ENCODE measurements at places on chromosomes 3 and 15.

- DNase-seq, result no peak
Observed at GRCh38 chr3:153350420-153350819, 188.4 kb downstream of the RAP2B start.

- no peak for DNase-seq
Observed at GRCh38 chr3:38488949-38489348, 7.2 kb upstream of the EXOG start.

GRCh38 chr3:158522221-158523136 is 48.5 kb upstream of the MLF1 start:
- no peak for DNase-seq

- DNase-seq, result peak; percentile 79
Observed at GRCh38 chr3:167735233-167736138, at the start of gene SERPINI1. TSS of gene SERPINI1 (plus strand) at chr3:167735721. CDS start at chr3:167789129, 53,408 bp downstream.

DNA sequence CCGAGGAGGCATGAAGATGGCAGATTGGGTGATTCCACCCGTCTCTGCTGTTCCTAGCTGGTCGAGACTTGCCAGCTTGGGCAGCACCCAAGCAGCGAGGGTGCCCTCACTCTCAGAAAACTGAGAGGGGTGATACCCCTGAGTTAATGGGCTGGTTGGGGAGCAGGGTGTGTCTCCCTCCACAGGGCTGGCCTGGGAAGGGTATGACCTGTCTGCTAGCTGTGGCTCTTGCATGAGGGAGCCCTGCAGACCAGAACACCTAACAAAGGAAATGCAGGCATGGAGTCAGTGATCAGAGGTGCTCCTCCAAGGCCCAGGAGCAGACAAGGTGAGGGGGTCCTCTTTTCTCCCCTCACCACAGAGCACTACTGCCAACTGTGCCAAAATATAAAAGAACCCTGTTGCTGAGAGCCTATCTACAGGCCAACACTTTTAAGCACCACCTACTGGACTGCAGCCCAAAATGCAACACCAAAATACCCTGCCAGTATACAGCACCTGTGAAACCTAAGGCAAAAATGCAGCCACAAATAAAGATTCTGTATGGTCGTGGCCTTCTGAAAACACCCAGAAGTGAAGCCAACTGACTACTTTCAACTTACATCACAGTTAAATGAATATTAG is 35.8 kb upstream of the PPM1L start:
- no peak for DNase-seq

- DNase-seq, result no peak
Observed at GRCh38 chr3:115071601-115072000, 75.5 kb downstream of the ZBTB20 start.

DNA sequence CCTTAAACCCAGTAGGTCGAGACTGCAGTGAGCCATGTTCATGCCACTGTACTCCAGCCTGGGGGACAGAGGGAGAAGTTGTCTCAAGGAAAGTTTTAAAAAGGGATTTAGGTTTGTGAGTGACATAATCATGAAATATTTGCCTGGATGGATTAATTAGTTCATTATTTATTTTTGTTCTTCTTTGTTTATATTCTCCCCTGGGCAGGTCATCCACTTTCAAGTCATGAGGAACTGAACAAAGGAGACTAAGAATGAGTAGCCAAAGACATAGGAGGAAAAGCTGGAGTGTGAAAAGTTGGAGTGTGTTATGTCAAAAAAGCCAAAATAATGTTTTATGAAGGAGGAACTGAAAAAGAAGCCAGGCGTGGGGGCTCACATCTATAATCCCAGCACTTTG is 17.7 kb upstream of the PCCB start:
- DNase-seq, result no peak

DNA sequence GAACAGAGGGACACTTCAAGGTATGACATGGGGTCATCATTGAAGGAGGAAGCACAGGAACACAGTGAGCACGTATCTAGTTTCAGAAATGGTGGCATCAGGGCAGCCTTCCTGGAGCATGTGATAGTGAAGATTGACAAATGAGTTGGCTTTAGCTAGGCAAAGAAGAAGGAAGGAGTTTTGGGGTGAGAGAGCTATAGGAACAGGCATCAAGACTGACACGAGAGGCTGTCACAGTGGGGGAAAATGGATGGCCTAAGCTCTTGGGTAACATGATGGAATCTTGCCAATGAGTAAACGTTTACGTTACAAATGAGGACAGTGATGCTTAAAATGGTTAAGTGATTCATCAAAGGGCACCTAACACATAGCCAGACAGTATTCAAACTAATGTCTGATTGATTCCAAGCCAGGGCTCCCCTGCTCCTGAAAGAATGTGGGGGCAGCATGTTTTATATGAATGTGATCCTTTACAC is 23.1 kb upstream of the GPR171 start:
- no peak for DNase-seq

DNA sequence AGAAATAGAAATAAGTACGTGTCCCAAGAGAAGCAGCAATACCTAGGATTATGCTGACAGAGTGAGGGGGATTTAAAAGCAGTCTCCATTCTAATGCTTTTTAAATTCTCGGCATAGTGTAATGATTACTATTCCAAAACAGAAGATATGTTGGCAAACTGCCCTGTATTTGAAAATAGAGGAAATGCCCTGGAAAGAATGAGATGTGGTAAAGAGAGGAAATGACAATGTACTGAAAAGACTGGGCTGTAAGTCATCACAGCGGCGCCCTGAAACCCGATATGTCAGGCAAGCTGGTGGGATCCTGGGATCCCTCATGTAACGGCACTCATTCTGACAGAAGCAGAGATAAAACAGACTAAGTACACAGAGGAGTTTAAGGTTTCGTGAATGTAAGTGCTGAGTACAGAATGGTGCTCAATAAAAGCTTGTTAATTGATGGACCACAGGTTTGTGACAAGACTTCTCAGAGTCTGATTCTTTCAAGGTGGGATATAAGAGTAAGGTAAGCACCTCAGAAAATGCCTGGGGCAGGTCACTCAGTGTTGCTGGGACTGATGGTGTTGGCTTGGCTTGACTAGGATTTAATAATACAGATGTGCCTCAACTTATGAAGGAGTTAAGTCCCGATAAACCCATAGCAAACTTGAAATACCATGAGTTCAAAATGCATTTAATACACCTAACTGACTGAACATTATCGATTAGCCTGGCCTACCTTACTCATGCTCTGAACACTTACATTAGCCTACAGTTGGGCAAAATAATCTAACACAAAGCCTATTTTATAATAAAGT is 91.4 kb downstream of the NFKBIZ start:
- no peak for DNase-seq

GRCh38 chr15:75720787-75721479 is 8.3 kb upstream of the CSPG4 start:
- peak; percentile 19 for DNase-seq

DNA sequence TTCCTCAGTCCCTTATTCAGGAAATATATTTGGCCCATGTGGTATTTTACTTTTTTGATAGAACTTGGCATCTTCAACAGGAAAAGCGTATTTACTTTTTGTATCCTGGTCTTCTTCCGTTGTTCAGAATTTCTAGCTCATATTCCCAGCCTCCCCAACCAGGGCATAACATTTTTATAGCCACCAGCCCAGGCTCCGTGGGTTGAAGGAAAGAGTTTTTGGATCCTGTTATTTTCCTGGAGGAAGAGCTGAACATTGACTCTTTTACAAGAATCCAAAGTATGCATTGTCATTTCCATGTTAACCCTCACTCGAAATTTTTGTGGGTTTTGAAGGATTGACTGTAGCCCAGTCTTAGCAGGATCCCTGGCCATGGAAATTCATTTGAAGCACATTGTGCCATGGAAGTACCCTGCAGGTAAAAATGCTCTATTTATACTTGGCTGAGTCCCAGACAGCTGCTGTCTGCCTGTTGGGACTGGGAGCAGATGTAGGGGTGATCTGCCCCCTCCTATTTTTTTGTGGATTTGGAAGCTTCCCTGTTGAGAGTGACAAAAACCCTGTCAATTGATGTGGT is 98.8 kb downstream of the AKAP13 start:
- DNase-seq, result no peak

DNA sequence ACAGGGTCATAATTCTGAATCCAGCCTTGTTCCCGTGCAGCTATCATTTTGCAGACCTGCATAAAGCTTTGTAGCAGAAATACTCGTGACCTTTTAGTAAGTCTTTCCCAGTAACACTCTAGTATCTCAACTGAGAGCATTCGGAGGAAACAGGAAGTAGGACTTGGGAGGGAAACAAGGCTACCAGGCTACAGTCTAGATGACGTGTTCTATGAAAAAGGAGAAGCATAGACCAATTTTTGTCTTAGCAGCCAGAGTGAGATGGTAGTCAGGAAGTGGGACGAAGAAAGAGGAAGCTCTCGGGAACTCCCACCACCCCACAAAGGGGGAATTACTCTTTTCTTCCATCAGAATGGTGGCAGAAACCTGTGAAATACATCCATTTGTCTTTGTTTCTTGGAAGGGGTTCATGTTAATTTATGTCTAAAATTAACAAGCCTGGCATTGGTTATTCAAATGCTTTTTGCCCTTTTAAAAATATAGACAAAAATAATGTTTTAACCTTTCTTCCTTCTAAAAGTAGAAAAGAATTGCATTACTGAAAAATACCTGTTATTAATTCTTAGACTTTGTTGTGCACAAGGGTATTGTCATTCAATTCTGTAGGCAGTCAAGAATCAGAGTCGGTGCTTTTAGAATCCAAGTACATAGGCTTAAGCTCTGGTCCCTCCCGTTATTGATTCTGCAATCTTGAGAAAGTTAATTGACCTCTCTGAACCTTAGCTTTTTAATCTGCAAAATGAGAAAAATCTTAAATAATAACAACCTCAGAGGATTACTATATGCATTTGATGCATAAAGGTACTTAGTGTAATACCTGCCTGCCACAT is 1.6 kb upstream of the SUCNR1 start:
- no peak for DNase-seq

GRCh38 chr3:167304077-167304476 is 76.0 kb downstream of the ZBBX start:
- DNase-seq, result no peak

GRCh38 chr3:187920913-187921312 is 175.6 kb upstream of the BCL6 start:
- DNase-seq, result no peak

- DNase-seq, result no peak
Observed at GRCh38 chr3:26960382-26960781, 337.8 kb downstream of the LRRC3B start.

DNA sequence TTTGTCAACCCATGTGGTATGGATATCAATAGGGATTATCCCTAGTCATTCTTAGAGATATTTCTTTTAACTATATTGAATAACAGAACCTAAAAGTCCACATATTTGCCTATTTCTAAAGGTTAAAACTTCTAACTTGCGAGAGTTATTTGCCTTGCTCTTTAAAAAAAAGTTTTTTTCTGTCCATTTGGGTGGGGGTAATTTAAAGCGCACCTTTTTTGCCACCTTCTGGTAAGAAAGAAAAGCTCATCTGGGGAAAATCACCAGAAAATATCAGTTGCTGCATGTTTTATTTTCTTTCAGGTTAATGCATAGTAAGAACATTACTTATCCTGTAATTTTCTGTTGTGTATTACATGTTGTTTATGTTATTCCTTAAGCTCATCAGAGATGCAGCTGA is 242.0 kb upstream of the GOLGA6L4 start:
- DNase-seq, result no peak

- DNase-seq, result no peak
Observed at GRCh38 chr15:78996894-78997275, 52.0 kb upstream of the CTSH start.

- no peak for DNase-seq
Observed at GRCh38 chr15:34652726-34653033, 69.2 kb upstream of the GOLGA8B start.

DNA sequence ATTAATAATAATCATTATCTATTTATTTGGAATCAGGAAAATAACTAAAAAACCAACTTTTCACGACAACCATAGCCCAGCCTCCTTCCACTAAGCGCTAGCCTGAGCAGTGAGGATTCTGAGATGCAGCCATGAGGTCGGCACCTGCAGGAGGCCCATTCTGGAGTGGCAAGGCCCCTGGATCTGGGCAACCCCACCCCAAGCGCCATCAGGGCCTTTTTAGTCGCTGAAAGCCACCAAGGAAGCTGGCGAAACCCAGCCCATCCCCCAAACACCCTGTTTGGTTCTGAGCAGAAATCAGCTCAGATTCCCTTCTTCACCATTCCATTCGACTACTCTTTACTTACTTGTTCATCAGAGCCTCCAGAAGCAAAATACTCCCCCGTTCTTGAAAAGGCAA is 29.5 kb downstream of the POC1A start:
- no peak for DNase-seq

GRCh38 chr3:149292666-149293065 is 40.8 kb downstream of the TM4SF18 start:
- no peak for DNase-seq

GRCh38 chr3:14201940-14202684 is 23.5 kb downstream of the LSM3 start:
- no peak for DNase-seq

DNA sequence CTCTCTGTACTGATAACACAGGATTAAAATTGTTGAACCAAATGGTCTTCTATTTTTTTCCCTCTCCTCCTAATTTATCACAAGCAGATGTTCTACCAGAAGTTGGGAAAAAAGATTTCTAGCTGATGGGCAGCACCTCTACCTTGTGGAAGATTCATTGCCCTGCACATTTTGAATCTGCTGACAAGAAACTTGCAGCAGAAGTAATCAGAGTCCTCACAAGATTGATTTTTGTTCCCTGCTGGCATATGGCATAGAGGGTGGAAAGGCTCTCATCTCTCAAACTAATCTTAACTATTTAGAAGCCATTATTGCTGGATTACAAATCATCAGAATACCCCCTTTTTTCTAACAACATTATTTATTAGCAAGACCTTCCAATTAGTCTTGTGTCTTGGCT is 148.9 kb upstream of the MEIS2 start:
- no peak for DNase-seq

DNA sequence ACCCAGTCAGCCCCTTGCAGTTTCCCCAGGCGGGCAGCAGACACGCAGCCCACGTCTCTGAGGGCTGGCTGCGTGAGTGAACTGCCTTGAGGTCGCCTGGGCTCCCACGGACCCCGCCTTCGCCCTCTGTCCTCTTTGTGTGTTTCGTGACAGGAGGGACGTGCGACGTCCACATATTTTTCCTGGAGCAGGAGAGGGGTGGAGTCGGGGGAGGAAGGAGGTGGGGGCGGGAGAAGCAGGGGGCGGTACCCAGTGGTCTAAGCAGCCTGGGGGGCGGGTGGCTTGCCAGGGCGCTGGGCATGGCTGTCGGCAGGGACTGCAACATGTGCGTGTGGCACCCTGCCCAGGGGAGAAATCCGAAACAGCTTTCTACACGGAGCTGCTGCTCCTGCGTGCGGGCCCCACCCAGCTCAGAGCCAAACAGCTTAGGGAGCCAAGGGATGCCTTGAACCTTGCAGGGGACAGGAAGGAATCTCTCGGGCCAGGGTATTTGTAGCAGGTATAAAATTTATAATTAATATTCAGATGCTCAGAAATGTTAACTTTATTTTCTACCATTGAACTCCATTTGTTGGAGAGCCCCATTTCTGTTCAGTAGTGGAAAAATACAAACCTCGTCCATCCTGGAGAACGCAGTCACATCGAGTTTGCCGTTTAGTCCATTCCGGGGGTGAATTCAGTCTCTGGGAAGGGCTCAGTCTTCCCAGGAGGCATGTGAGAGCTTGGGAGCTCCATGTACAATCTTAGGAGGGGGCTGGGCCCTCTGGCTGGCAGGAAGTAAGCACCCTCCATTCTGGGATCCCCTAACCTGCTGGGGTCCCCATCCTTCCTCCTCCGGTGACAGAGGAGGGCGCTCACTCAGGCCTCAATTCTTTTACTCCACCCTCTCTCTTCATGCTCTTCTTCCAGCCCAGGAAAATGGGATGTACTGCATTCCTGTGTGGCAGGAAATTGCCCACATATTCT is 79.1 kb upstream of the MEF2A start:
- DNase-seq, result no peak

GRCh38 chr3:36257158-36257852 is 123.0 kb upstream of the STAC start:
- no peak for DNase-seq

- DNase-seq, result no peak
Observed at GRCh38 chr15:31427411-31427810, 100.8 kb downstream of the KLF13 start.

All from T-helper 2 cell treated with Interferon-gamma antibody and Interleukin-4, amounts not matched to agents 5 μg/mL and 100 μg/mL, for 36 hours (primary cell).